ENCODE measurements at places on chromosomes 6 and 20.

DNA sequence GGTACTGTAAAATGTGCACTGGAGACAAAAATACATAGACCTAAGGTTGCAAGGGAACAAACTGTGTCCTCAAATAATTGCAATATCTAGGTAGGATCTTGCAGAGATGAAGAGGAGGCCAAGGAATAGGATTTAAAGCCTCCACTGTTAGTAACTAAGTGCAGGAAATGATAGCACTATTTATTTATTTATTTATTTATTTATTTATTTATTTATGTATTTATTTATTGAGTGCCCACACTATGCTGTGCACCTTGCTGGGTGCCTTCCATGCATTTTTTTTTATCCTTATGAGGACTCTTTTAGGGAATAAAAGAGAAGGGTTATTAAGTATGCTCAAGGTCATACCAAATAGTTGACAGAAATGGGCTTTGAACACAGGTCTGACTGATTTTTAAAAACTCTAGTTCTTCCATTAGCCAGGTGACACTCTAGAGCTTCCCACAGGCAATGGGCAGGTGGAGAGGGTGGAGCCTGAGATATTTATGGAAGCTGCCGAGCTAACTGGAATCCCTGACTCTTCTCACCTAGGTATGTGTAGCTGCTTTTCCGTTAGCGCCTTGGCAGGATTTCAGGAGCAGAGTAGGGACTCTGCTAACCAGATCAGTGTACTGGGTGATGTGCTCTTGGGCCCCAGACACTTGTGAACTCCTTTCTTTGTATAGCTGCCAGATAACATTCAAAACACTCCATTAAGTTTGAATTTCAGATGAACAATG is 12.8 kb upstream of the NUP153 start:
- DNase-seq, result no peak

- DNase-seq, result no peak
These were observed 23.5 kb downstream of the ILRUN start for GRCh38 chr6:34673064-34673463.

DNA sequence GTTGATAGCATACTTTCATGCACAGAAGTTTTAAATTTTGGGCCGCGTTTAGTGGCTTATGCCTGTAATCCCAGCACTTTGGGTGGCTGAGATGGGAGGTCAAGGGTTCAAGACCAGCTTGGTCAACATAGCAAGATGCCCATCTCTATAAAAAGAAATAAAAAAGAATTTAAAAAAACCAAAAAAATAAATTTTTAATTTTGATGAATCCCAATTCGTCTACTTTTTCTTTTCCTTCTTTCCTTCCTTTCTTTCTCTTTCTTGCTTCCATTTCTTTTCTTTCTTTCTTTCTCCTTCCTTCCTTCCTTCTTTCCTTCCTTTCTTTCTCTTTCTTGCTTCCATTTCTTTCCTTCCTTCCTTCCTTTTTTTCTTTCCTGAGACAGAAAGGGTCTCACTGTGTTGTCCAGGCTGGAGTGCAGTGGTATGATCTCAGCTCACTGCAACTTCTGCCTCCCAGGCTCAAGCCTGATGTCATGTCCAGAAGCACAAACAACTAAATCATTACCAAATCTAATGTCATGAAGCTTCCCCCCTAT is 54.9 kb upstream of the ZNF133 start:
- no peak for DNase-seq

DNA sequence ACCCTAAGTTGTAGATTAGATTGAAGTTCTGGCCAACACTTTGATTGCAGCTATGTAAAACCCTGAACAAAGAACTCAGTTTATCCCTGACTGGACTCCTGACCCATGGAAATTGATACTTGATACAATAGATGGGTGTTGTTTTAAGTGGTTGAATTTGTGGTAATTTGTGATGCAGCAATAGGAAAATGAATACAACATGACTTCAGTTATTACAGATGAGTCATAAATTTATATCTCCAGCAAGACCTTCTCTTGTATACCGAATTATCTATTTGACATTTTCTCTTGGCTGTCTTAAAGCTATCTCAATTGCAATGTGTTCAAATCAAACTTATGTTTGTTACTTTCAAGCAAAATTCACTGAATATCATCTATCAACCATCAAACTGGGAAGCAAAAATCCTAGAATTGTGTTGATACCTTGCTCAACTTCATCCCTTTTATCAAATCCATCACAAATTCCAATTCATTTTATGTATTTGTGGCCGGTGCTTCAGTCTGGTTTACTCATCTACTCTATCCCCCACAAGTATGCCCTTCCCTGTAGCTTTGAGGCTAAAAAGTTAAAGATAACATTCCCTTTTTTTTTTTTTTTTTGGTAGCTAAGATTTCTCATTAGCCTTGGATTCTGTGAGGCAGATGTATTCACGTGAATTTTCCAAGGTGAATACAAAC is 129.4 kb upstream of the CENPW start:
- no peak for DNase-seq

GRCh38 chr6:136792095-136792409 is 225 bp downstream of the MAP3K5 start:
- no peak for DNase-seq

GRCh38 chr6:111597291-111598086 is 8.2 kb downstream of the TRAF3IP2 start:
- no peak for DNase-seq

- DNase-seq, result no peak
These were observed 27.7 kb upstream of the MPC1 start for GRCh38 chr6:166410426-166410935.

DNA sequence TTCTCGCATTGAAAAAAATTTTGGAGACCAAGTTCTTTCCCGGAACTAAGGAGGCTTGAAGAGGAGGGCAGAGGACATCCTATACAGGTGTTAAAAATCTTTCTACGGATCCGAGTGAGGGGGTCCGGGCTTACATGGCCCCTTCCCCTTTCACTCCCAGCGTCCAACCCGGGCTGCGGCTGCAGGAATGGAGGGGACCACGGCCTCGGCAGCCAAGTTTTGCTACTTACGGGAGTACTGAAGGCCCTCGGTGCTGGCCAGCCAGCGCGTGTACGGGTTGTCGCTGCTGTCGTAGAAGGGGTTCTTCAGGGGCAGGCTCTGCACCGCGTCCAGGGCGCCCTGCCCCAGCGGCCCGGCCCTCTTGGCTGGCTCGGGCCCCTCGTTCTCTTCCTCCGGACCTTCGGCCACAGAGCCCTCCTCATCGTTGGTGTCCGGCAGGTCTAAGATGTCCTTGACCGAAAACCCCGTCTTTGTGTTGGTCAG is 642 bp downstream of the NKX2-2 start:
- no peak for DNase-seq

- no peak for DNase-seq
These were observed 146.9 kb upstream of the VGLL2 start for GRCh38 chr6:117118490-117118889.

DNA sequence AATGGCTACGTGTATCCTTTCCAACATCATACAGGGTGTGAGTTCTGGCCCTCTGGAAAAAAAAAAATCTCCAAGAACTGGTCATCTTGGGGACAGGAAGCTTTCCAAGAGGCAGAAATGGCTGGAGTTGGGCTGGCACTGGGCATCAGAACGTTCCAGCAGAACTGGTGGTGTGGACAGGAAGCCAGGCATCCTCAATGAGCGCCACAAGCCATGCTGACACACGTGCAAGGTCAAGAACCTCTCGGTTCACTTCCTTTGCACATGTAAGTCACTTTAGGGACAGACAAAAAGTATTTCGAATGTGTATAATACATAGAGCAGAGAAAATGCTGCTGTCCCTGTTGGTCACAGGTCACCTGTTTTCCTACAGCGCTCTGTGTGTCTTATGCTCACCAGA is 27.4 kb upstream of the RIN2 start:
- DNase-seq, result no peak

DNA sequence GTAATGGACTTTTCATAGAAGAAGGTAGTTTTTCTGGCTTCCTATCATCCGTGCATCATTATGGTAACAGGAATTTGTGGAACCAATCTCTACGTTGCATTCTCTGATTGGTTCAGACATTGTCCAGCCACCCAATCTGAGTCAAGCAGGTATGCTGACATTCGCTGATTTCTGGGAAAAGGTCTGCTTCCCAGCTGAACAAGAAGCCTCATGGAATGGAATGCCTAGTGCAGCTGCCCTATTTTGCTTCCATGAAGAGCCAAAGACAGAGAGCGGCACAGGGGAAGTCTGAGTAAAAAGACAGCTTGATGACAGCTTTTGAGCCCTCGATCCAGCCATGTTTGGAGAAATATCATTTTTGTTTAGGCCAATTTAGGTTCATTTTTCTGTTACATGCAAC is 38.5 kb upstream of the TXLNB start:
- no peak for DNase-seq

- DNase-seq, result no peak
These were observed 70.0 kb upstream of the SRSF6 start for GRCh38 chr20:43387737-43388136.

DNA sequence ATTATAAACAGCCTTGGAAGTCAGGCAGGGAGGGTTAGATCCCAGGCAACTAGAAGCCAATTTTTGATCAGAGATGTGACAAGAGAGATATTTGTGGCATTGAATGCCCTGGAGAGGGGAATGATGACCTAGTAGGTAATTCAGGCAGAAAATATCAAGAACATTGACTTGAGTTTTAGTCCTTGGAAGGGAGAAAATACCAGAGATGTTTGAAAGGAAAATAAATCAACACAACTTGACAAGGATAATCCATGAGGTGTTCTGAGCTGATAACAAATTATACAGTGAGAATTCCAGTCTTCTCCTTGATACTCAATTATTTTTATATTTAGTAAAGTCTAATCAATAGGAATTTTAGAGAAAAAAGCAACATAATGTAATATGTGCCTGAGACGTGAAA is 10.6 kb upstream of the MARCKS start:
- no peak for DNase-seq

DNA sequence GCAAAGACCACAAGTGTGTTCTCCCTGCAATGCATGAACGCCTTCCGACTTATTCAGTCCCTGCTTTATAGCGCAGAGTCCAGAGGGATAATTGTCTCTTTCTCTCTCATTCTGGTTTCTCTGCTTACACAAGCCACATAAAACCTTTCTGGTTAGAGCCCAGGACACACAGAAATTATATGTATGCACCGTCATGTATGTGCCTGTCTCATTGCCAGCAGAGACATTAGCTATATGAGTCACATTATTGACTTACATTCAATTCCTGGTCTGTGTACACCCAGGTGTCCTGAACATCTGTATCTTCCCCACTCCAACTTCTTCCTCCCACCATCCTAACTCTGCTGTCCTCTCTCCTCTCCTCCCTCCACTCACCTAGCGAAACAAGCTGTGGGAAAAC is 44.0 kb downstream of the LRFN2 start:
- DNase-seq, result no peak

GRCh38 chr6:11241793-11242201 is 9.3 kb upstream of the NEDD9 start:
- no peak for DNase-seq

- no peak for DNase-seq
These were observed 52.5 kb upstream of the SLC22A16 start for GRCh38 chr6:110528930-110529325.
